ENCODE measurements at places on chromosomes 2 and 18. TPM values are rescaled to one million over a fixed set of nuclear protein-coding genes. Genes with fewer than 3 reads are reported as not detected.

Gene MXD1
- total RNA-seq, result 2.1 TPM

Gene AOX1
- 2.1 TPM for total RNA-seq

Gene STRN
- 15.7 TPM for total RNA-seq

Gene SCN9A
- 14.1 TPM for total RNA-seq

Gene ZNF512
- total RNA-seq, result 23.5 TPM

Gene CDH20
- 1.0 TPM for total RNA-seq

Gene CD28
- total RNA-seq, result 4.2 TPM

Gene DNAH6
- 1.0 TPM for total RNA-seq

Gene CFAP210
- total RNA-seq, result not detected

Gene OLA1
- total RNA-seq, result 90.3 TPM

Gene CHRND
- 32.9 TPM for total RNA-seq

Gene TWSG1
- total RNA-seq, result 30.3 TPM

Gene LOXL3
- total RNA-seq, result 8.4 TPM

Gene PROKR1
- 0.52 TPM for total RNA-seq

Gene GPR55
- total RNA-seq, result not detected

Gene FAM228A
- 0.52 TPM for total RNA-seq

Gene CNTNAP5
- total RNA-seq, result not detected

Gene IL1F10
- not detected for total RNA-seq

Gene VWA3B
- not detected for total RNA-seq

Gene C18orf54
- 2.6 TPM for total RNA-seq

Gene SULT1C4
- total RNA-seq, result 12.5 TPM

Gene MBP
- 22.4 TPM for total RNA-seq

Gene ITGA4
- 19.3 TPM for total RNA-seq

Gene LHCGR
- 4.2 TPM for total RNA-seq

Gene CHST9
- 0.52 TPM for total RNA-seq

Gene CCDC102B
- total RNA-seq, result 21.9 TPM

Gene CHRNA1
- total RNA-seq, result 48.0 TPM

Gene GKN2
- total RNA-seq, result not detected

Gene IL36G
- not detected for total RNA-seq

Gene ZNF24
- total RNA-seq, result 27.1 TPM

Gene ERFE
- 4.2 TPM for total RNA-seq

Gene RNF144A
- 16.2 TPM for total RNA-seq

Gene GKN1
- total RNA-seq, result not detected

Gene TBR1
- total RNA-seq, result not detected

Gene LAMA3
- total RNA-seq, result 8.4 TPM

Gene FSHR
- total RNA-seq, result 0.52 TPM

Gene OR6B2
- total RNA-seq, result not detected

Gene SLC8A1
- total RNA-seq, result 45.9 TPM

Gene ZFP36L2
- total RNA-seq, result 14.1 TPM

Gene ZNF514
- total RNA-seq, result 22.4 TPM

Gene NCKAP5
- 5.7 TPM for total RNA-seq
